ENCODE measurements at places on chromosomes 16 and 17. TPM values are rescaled to one million over a fixed set of nuclear protein-coding genes. Genes with fewer than 3 reads are reported as not detected.

The CD300H gene
- total RNA-seq, result not detected

GRCh38 chr17:37779554-37779953 is 34.7 kb upstream of the HNF1B start:
- no peak for DNase-seq

- no peak for DNase-seq
These were observed 6.0 kb upstream of the AQP8 start for GRCh38 chr16:25210758-25211157.

The GCGR gene
- not detected for total RNA-seq

DNA sequence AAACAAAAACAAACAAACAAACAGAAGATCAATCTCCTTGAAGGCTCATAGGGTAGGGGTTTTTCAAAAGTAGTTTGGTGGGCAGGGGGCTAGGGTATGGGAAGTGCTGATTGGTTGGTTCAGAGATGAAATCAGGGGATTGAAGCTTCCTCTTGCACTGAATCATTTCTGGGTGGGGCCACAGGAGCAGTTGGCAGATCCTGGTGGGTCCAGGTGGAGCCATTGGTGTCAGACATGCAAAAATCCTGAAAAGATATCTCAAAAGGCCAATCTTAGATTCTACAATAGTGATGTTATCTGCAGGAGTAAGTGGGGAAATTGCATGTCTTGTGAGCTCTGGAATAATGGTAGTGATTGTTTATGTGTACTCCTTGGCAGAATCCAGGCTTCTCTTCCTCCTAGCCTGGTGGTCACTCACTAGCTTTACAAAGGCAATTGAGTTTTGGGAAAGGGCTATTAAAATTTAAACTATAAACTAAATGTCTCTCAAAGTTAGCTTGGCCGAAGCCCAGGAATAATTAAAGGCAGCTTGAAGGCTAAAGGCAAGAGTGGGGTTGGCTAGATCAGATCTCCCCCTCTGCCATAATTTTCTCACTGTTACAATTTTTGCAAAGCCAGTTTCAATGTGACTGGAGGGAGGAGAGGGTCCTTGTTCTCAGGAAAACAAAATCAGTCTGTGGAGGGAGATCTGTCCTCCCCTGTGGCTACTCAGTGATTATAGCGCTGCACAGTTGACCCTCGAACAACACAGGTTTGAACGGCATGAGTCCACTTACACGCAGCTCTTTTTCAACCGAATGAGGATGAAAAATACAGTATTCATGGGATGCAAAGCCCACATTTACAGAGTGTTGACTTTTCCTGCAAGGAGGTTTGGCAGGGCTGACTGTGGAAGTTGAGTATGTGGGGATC is 45.2 kb downstream of the RNF112 start:
- DNase-seq, result no peak

DNA sequence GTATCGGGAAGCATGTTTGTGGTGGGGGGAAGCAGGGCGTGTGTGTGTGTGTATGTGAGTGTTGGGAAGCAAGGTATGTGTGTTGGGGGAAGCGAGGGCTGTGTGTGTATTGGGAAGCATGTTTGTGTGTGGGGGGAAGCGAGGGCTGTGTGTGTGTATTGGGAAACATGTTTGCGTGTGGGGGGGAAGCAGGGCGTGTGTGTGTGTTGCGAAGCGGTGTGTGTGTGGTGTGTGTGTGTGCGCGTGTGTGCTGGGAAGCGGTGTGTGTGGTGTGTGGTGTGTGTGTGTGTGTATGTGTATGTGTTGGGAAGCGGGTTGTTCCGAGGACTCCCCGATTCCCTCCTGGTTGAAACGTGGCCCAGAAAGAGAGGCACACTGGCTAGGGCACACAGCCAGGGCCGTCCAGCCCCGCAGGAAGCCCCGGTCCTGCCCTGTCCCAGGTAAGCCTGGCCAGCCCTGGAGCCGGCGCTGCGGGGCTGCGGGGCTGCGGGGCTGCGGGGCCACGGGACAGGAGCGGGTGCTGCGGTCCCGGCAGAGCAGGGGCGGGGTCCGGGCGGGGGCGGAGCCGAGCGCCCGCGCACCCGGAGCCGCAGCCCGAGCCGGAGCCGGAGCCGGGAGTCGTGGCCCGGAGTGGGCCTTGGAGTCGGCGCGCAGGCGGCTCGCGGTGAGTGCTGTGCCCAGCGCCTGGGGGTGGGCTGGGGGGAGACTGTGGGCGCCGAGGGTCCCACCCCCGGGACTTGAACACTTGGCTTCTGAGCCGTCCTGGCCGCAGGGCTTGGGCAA is at the start of gene NOD2:
Gene NOD2 (plus strand): TSS at position 608 of the 783 bp plus-strand sequence. CDS start 5,890 bp downstream, outside the sequence.
- DNase-seq, result peak; percentile 32
